Retina (tissue), 1 donor: ENCODE measurements at places on chromosomes 11 and 22.

DNA sequence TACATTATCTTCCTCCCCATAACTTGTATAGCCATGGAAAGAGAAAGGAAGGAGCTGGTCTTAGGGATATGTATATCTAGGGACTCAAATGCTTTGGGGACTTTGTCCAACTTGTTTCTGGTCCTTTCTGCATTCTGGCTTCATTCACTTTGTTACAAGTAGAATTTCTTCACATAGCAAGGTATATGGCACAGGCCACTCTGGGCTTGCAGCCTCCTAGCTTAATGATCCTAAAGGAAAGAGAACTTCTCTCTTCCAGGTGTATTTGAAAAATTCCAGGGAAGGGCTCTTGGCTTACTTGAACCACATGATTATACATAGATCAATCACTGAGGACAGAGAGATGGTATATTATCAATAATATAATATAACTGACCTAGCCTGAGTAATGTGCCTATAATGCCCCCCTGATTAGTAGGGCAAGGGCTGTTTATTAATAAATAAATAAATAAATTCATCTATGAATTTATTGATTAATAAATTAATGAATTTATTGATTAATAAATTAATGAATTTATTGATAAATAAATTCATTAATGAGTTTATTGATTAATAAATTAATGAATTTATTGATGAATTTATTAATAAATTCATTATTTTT, 48.2 kb upstream of the CEP295 start:
- DNase-seq, result no peak

- DNase-seq, result no peak
These were observed 15.1 kb downstream of the MN1 start for GRCh38 chr22:27786291-27786932.

DNA sequence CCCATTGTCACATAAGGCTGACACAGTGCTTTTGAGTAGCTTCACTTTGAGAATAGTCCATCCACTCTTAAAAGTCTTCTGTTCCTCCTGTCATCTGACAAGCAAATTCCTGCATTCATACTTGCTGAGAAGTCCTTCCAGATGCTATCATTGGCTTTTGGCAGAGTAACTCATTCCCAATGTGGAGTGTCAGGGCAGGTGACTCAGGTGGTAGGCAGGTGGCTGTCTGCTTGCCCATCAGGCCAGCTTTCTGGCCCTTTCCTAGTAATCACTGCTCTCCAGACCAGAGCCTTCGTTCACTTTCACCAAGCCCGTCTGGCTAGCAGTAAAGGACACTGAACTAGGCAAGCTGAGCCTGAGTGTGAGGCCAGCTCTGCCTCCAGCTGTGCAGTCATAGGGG, 162.5 kb upstream of the CCDC90B start:
- no peak for DNase-seq

DNA sequence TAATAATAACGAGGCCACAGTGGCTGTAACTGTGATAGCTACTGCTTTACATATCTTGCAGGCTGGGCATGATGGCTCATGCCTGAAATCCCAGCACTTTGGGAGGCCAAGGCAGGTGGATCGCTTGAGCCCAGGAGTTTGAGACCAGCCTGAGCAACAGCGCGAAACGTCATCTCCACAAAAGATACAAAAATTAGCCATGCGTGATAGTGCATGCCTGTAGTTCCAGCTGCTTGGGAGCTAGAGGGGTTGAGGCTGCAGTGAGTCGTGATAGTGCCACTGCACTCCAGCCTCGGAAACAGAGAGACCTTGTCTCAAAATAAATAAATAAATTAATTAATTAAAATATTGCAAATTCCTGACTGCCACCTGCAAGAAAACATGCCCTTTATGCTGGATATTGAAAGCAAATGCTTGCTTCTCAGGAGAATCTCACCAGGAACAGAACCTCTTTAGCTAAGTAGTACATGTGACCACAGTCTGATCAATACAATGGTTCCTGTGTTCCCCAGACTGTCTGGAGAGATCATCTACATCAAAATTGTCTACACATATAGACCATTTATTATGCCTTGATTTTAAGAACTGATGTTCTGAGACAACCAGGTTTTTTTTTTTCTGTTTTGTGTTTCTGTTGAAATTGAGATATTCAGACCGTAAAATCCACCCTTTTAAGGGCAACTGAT, 6.3 kb downstream of the ZBTB3 start:
- peak; percentile 48 for DNase-seq

DNA sequence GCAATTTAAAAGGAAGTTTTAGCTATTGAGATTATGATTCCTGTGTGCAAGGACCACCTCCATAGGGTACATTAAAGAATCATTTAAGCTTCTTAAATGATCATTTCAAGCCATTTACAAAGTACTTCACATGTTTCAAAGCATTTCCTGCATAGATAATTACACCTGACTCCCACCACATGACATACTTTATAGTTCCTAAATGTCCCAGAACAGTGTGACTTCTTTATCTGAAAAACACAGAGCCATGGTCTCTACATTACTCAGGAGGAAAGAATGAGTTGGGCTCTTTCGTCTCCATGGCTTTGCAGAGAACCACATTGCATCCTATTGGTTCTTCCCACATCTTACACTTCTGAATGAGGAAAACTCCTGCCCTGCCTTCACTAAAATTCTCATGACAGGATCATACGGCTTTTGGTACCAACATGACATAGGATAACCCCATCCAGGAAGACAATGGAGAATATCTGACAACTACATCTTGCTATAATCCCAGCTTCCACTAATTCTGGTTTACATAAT, 88.6 kb downstream of the ETS1 start:
- no peak for DNase-seq

DNA sequence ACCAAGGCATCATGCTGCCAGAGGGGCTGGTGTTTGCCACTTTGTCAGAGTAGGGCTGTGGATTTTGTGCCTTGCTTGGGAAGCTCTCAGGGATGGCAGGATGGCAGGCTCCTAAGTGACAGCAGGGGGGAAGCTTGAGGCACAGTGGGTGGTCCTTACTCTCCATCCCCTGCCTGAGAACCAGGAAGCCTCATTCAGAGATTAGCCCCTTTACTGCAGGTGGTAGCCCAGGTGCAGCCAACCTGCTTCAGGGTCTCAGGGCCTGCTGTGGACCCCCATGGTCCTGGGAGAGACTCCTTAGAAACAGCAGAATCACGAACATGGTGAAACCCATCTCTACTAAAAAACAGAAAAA, 8.9 kb upstream of the ST3GAL4 start:
- no peak for DNase-seq

DNA sequence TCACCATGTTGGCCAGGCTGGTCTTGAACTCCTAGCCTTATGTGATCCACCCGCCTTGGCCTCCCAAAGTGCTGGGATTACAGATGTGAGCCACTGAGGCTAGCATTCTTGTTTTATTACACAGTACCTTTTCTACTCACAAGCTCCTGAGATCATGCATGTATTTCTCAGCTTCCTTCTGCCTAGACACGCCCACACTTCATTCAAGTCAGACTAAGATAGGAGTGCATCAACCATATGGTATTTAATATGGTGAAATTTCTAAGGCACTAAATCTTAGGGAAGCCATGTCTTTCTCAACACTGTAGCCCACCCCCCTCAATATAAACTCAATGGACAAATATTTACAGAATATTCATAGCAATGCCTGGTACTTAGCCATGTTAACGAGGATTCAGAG, 62.1 kb downstream of the SLC25A17 start:
- no peak for DNase-seq

- no peak for DNase-seq
These were observed 15.5 kb upstream of the LMO2 start for GRCh38 chr11:33907421-33907820.
